ENCODE measurements at places on chromosomes 12 and 14.
A peak's percentile ranks its signal among the peaks of the same experiment; 100 is the strongest.

GRCh38 chr12:16622338-16622737 is 16.4 kb upstream of the LMO3 start:
- no peak for DNase-seq

GRCh38 chr12:132161036-132161781 is 17.0 kb downstream of the NOC4L start:
- no peak for DNase-seq

- no peak for DNase-seq
Measured at GRCh38 chr14:93146119-93146518, 30.4 kb upstream of the ITPK1 start.

- peak; percentile 88 for DNase-seq
Measured at GRCh38 chr12:93376436-93377251, 1.1 kb upstream of the NUDT4 start.

DNA sequence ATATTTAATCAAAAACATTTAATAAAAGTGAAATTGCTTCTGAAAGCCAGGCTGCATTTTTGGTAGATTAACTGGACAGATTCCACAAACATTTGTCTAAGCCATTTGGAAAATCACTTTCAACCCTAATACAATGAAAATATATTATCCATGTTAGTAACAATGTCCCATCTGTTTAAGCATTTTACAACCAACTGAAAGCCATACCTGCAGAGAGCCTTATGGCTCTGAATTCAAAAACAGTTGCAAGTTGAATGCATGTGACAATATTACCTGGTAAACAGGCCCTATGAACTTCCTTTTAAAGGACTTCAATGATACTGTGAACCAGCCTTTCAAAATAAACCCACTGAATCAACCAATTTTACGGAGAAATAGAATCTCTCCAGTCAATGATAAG is 468.1 kb downstream of the BTG1 start:
- DNase-seq = no peak

DNA sequence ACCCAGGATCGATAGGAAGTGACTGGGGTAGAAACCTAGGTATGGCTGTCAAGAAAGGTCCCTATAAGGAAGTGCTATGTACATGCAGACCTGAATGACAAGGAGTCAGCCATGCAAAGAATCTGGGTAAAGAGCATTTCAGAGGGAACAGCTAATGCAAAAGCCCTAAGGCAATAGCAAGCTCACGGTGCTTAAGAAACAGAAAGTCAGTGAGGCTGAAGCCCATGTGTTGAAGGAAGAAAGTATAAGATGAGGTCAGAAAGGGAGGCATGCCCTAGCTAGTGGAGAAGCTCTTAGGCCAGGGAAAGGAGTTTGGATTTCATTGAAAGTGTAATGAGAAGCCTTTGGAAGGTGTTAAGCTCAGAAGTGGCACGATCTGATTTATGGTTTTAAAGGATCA is 6.0 kb upstream of the ADCY6 start:
- DNase-seq = no peak

DNA sequence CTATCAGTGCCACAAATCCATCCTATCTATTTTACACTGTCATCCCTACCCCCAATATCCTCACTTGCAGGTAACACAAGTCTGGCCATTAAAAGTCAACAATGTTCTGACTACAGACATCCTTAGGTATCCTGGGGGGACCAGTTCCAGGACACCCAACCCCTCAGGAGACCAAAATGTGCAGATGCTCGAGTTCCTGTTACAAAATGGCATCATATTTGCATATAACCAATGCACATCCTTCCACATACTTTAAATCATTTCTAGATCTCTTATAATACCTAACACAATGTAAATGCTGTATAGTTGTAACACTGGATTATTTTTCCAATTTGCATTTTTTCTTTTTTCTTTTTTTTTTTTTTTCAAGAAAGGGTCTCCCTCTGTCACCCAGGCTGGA is 6.9 kb downstream of the SYCP3 start:
- DNase-seq = no peak

DNA sequence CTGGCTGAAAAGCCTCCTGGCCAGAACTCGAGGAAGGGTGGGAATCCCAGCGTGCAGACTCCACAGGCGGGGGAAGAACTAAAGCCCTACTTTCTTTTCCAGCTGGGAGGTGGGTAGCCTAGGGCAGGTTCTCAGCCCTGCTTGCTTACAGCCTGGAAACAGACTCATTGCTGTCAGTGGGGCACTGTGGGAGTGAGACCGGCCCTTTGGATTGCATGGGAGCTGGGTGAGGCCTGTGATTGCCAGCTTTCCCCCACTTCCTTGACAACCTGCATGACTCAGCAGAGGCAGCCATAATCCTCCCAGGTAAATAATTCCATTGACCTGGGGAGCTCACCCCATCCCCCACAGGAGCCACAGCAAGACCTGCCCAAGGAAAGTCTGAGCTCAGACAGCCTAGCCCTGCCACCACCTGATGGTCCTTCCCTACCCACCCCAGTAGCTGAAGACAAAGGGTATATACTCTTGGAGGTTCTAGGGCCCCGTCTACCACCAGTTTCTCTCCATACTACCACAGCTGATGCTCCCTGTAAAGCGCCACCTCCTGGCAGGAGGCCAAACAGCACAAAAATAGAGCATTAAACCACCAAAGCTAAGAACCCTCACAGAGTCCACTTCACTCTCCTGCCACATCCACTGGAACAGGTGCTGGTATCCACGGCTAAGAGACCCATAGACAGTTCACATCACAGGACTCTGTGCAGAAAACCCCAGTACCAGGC is 294.1 kb downstream of the SEC23A start:
- no peak for DNase-seq

DNA sequence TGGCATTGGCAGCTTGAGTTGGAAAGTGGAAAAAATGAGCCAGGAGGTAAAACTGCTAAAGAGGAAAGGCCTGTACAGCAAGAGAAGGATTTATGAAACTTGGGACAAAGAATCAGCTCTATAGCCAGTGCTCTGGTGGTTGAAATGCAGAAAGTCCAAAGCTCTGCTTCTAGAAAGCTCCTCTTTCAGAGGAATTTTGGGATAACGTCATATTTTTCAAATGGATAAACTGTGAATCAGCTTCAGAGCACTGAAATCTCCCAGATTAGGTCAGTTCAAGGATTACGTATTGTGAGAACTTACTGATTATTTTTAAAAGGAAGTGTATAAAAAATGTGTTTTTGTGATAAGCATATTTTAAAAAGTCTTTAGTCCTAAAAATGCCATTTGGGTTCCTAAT is 203.1 kb upstream of the CNOT2 start:
- DNase-seq = no peak

DNA sequence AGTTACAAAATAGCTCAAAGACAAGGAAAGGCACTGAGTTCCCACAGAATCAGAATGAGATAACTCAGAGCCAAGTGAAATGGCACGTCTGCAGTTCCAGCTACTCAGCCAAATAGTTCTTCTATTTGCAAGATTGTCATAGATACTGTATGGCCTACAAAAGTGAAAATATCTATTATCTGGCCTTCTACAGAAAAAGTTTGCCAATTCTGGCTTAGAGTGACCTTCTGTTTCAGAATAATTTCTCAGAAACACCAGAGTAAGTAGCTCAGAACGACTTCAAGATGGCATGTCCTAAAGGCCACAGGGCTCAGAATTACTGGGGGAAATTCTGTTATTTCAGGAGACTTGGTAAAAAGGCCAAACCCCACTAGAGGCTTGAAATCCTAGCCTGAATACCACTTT is 10.7 kb upstream of the RTRAF start:
- DNase-seq = no peak

- no peak for DNase-seq
Measured at GRCh38 chr12:7647071-7647470, 18.6 kb downstream of the APOBEC1 start.

DNA sequence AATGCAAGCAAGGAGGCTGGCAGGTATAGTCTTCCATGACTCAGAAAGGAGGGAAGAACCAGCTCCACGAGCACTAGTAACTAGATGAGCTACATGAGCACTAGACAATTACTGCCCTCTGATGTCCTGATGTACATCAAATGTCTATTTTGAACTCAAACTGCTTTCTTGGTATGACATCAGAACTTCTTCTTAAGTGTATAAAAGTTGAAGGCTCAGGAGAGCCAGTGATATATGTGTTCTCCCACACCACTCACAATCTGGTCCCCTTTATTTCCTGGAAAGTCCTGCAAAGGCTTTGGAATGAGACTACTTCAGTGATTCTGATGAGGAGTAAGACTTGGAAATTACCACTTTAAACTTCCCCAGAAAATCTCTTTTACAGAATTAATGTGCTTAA is 18.5 kb upstream of the DHRS7 start:
- peak; percentile 45 for DNase-seq

DNA sequence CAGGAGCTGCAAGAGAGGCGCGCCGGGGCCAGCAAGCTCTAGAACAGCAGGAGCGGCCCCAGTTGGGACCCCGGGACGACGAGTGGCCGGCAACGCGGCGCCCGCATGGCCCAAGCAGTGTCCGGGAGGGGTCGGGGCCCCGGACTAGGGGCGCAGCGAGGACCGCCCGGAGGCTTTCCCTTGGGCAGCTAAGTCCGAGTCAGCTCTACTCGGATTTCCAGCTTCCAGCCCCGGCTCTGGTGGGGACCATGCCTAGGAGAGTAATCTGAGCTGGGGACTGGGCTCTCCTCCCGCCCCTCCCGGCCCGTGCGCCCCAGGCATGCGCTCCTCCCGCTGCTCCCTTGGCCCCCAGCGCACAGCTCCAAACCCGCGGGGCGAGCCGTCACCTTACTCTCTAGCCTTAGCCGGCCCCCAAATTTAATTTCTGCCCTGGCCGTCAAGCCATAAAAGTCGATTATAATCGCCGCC is 41.6 kb upstream of the CAPRIN2 start:
- DNase-seq = no peak

GRCh38 chr12:65775720-65776119 is 48.6 kb upstream of the HMGA2 start:
- no peak for DNase-seq

- DNase-seq = no peak
Measured at GRCh38 chr14:105507247-105507646, 16.2 kb downstream of the TEDC1 start.

GRCh38 chr12:91613223-91613779 is 430.7 kb upstream of the DCN start:
- DNase-seq = no peak

DNA sequence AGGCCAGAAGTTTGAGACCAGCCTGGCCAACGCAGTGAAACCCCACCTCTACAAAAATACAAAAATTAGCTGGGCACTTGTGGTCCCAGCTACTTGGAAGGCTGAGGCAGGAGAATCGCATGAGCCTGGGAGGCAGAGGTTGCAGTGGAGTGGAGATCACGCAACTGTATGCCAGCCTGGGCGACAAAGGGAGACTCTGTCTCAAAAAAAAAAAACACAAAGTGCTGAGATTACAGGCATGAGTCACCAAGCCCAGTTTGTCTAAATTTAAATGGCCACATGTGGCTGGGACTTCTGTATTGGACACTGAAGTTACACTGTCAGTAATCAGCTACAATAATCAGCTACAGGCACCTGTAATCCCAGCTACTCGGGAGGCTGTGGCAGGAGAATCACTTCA is 100.9 kb upstream of the AEBP2 start:
- DNase-seq = no peak

DNA sequence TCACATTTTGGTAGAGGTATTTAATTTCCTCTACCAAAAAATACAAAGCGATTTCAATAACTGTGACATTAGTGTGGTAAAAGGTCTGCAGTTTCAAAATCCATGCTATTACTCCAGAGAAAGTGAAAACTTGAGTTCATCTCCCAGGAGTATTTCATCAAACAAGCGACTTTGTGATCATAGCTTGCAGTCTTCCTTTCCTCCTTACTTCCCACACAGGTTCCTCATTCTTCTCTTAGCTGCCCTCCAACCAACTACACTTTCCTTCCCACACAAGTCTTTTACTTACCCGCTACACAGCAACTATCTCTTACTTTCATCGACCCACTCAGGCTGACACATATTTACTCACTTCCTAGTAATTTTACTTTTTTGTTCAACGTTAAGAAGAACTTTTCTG is 413.4 kb upstream of the USP15 start:
- DNase-seq = peak; percentile 23

DNA sequence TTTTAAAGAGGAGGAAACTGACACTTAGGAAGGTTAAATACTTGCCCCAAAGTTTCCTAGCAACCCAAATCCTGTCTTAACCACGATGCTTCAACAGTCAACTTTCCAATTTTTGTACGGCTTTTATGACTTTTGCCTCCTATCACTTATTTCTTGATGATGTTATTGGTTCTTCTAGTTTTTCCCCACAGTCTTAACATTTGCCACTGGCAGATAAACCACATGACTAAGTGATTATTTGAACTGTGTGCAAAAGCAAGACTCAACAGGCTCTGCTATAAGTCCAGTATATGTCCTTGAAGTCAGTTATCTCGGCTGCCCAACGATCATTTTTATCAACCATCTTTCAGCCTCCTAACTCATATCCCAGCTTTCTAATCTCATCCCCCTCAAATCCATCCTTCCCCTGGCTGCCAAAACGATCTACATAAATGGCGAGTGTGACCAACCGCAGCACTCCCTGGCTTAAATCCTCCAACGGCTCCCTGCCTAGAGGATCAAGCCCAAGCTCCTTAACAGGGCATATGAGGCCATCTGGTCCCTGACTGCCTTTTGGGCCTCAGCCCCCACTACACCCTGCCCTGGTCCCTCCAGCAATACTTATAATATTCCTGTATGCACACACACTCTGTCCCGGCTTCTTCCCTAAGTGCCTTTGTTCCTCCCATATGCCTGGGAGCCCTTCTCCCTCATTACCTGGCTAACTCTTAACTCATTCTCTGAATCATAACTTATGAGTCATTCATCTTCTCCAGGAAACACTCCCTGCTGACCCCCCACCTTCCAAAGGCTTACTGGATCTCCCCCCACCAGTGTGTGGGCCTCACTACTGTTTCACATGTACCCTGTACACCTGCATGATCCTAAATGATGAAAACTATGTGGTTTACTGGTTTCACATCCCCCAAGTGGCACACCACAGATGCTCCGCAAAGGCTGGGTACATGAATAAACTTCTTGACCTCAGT is 8.8 kb downstream of the VPS37B start:
- no peak for DNase-seq

- no peak for DNase-seq
Measured at GRCh38 chr14:49584058-49584457, 2.1 kb downstream of the RPS29 start.

- DNase-seq = no peak
Measured at GRCh38 chr14:67387195-67387594, 24.8 kb downstream of the PLEK2 start.

GRCh38 chr12:55703901-55704761 is 3.6 kb downstream of the ITGA7 start:
- DNase-seq = no peak

GRCh38 chr14:21220874-21221477 is 48.3 kb downstream of the HNRNPC start:
- DNase-seq = no peak

DNA sequence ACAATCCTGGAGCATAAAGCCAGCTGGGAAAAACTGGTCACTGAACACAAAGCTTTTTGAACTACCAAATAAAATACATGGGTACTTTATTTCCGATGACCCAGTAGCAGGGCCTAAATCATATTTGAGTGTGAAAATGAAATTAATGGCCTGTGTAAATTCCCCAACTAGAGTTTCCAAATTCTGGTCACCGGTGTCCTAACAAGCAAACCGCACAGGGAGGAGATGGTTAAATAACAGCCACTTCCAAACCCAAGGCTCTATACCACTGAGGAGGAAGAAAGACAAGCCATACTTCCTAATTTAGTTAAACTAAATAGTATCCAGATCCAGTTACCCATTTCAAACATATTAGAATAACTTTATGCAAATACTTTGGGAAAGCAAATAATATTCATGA is 40.1 kb upstream of the DUSP6 start:
- DNase-seq = peak; percentile 53
